ENCODE measurements at places on chromosomes 6 and 20. TPM values are rescaled to one million over a fixed set of nuclear protein-coding genes. Genes with fewer than 3 reads are reported as not detected.

- no peak for DNase-seq
These were observed 23.8 kb downstream of the IYD start for GRCh38 chr6:150392452-150393220.

DNA sequence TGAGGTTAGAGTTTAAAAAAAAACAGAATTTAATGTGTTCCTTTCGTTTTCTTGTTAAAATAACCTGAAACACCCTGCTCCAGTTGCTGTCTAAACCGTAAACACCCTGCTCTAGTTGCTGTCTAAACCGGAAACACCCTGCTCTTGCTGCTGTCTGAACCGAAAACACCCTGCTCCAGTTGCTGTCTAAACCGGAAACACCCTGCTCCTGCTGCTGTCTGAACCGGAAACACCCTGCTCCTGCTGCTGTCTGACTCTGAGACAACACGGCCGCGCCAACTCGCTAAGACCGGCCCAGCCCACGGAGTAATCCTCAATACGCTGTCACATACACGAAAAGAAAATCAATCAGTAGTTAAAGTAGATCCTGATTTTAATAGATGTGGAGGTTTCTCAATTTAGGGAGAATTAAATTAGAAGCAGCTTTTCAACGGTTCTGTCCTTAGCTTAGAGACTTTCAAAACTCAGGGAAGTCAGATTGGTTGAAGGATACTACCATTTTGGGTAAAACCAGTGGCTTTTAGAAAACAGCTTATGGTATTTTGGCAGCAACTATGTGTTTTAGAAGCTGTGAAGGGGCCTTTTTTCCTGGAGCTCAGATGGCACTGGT lies 98.3 kb downstream of the RAMACL start:
- DNase-seq: peak; percentile 55

- no peak for DNase-seq
These were observed 137.1 kb downstream of the BCAS1 start for GRCh38 chr20:53933232-53933846.

The TNF gene
- polyA plus RNA-seq: 0.17 TPM

DNA sequence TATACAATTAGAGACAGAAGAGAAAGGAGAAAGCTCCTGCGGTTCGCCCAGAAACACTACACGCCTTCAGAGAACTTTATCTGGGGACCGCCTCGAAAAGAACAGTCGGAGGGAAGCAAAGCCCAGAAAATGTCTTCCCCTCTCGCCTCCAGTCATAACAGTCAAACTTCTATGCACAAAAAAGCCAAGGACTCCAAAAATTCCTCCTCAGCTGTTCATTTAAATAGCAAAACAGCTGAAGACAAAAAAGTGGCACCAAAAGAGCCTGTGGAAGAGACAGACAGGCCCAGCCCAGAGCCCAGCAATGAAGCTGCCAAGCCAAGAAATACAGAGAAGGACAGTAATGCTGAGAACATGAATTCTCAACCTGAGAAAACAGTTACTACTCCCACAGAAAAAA lies 12.9 kb downstream of the OGFRL1 start:
- no peak for DNase-seq

The MTFR2 gene
- 4.9 TPM for polyA plus RNA-seq

All from left kidney (tissue), 8 donors.